ENCODE measurements at places on chromosomes 12 and 14.

DNA sequence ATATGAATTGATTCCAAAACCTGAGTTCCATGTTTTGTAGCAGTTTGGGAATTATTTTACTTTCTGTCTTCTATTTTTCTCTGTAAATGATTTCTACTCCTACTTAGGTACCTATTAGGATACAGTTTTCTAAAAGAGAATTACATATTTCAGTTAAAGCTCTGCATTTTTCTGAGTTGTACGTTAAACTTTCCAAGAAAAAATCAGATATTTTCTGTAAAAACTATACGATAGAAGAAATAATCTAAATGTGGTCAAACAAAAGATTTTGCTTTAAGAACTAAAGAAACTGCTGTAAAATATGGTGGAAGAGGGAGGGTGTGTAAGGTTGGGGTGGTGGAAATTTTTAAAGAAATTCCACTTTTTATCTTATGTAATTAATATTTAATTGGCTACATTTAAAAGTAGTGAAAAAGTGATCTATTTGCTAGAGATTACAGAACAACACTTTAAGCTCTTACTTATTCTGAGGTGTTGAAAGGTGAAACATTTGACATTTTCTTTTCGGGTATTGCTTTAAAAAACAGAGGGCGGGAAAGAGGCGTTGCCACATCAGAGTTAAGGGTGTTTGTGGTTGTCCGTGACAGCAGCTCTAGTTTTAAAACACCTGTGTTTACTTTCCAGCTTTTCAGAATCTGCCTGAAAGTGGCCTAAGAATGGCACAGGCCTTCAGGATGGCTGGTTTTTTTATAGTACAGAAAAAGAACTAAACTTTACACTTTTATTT is 187.3 kb downstream of the MIPOL1 start:
- DNase-seq: no peak

GRCh38 chr12:55818886-55819285 is 1.0 kb downstream of the ORMDL2 start:
- no peak for DNase-seq

GRCh38 chr12:46082490-46083200 is 92.3 kb upstream of the SCAF11 start:
- no peak for DNase-seq

DNA sequence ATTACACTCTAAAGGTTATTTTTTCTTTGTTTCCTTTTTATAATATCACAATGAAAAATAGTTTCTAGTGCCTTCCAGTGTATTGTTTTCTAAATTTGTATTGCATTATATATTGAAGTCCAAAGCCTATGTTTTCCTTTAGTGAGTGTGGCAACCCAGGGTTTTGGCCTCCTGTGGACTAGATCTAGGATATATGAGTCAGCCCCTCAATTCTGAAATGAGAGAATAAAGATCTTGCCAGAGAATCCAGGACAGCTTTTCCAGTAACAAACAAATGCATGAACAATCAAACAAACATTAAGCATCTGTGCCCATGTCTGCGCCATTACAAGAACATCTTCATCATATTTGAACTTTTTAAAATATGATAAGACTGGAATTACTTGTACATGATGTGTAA is 70.7 kb upstream of the SSTR1 start:
- no peak for DNase-seq

All from activated CD4-positive, alpha-beta T cell treated with anti-CD3 and anti-CD28 coated beads, Interleukin-2, Interleukin-6, amounts not matched to agents 100 ng/mL and 50 ng/mL, durations not matched to agents 16 hours and 8 hours (primary cell).